Activated naive CD4-positive, alpha-beta T cell (primary cell): ENCODE measurements at places on chromosomes 16 and 17.

DNA sequence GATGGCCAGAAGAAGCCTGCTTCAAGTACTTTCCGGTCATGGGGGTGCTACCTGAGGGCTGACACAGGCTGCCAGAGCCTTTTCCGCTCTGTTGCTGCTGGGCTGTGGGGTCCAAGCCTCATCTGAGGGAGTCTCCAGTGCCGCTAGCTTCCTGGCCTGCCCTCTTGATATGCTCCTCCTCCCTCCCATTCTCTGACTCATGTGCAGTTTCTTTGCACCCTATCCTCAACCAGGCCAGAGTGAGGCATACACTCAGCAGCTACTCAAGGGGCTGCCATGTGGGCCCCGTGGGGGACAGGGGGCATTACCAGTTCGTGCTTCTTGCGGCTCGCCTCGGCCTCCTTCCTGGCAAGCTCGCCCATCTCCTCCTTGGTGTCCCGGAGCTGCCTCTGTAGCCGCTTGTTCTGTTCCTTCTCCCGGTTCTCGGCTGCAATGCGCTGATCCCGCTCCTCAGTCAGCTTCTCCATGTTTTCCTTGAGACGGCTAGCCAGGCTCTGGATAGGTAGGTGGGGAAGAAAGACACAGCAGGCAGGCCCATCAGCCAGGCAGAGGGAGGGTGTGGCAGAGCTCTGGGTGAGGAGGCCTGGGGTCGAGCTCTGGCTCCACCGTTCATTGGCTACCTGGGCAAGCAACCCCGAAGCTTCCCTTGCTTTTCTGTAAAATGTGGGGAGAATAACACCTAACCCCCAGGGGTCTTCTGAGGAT is 43.8 kb downstream of the PIPOX start:
- no peak for DNase-seq

DNA sequence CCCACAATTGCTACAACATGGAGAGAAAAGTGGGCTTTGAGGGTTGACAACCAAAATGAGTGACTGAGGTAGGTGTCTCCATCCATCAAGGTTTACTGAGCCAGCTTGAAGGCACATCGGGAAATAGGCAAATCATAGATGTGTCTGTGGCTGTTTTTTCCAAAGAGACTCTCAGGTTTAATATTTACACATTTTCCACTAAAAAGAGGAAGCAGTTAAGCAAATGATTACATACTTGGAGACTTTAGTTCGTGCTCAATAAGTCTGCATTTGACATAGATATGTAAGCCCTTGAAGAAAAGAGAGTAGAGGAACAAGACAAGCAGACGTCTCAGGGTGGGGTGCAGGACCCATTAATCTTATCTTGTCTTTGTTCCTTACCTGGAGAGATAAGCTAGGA is 148.9 kb upstream of the COX10 start:
- DNase-seq: no peak

- no peak for DNase-seq
Measured at GRCh38 chr17:70336411-70336810, 167.1 kb downstream of the KCNJ2 start.

DNA sequence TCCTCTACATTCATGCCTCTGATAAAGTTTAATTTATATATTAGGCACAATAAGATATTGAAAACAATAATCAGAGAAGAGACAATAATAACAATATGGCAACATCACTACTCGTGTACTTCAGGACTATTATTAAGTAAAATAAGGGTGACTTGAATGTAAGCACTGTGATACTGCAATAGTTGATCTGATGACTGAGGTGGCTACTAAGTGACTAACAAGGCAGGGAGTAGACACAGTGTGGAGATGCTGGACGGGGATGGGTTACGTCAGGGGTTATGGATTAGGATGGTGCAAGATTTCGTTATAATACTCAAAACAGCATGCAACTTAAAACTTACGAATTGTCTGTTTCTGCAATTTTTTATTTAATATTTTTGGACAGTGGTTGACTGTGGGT is 32.5 kb downstream of the CYLD start:
- no peak for DNase-seq

- no peak for DNase-seq
Measured at GRCh38 chr16:73543331-73543969, 495.5 kb upstream of the ZFHX3 start.

DNA sequence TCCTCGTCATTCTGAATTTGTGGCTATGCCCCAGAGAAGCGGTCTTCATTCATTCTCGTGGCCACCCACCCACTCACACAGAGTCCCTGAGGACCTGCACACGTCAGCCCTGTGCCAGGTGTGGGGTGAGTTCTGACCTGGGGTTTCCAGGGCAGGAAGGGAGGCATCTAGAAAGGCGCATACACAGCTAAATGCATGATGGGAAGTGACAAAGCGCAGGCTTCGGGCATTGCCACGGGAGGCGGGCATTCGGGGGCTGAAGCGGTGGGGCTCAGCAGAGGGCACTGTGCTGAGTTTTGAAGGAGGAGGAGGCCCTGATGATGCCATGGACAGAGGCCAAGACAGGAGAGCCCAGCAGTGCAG is 10.9 kb downstream of the UBALD2 start:
- no peak for DNase-seq

DNA sequence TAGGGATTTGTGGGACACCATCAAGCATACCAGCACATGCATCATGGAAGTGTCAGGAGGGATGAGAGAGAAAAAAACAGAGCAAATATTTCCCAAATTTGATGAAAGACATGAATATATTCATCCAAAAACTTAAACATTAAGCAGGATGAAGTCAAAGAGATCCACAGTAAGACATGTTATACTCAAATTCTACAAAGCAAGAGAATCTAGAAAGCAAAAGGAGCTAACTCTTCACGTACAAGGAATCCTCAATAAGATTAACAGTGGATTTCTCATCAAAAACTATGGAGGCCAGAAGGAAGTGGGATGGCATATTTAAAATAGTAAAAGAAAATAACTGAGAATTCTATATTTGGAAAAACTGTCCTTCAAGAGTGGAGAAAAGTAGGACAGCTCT is 374.8 kb downstream of the ZFHX3 start:
- DNase-seq: no peak

DNA sequence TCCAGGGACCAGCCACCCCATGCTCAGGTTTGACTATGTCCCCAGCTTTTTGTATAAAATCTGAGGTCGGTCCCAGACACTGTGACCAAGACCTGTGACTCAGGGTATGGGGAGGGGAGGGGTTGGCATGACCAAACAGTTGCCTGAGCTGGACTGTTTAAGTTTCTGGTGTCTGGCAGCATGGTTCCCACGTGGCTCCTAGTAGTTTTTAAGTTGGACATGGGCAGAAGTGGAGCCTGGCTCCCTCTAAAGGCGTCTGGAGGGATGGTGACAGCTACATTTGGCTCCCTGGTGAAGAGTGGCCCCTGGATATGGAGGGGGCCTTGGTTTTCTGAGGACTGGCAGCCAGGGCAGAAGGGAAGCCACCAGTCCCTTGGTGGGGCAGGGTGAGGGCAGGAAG is 7.9 kb downstream of the SMCR8 start:
- DNase-seq: no peak

- DNase-seq: no peak
Measured at GRCh38 chr16:85570735-85571562, 42.2 kb upstream of the GSE1 start.

- no peak for DNase-seq
Measured at GRCh38 chr16:85544016-85544415, 69.1 kb upstream of the GSE1 start.

- DNase-seq: no peak
Measured at GRCh38 chr17:82931699-82932517, 92.1 kb upstream of the ZNF750 start.

GRCh38 chr16:10578474-10579316 is 1.7 kb downstream of the EMP2 start:
- no peak for DNase-seq

- no peak for DNase-seq
Measured at GRCh38 chr16:87486713-87487247, 6.0 kb downstream of the ZCCHC14 start.

GRCh38 chr17:76478097-76478496 is 10.7 kb downstream of the AANAT start:
- no peak for DNase-seq

GRCh38 chr17:18257268-18257981 is 1.1 kb downstream of the FLII start:
- no peak for DNase-seq

- DNase-seq: no peak
Measured at GRCh38 chr17:45230410-45230786, 8.7 kb downstream of the FMNL1 start.

GRCh38 chr16:35735403-35736251 is 2276.2 kb downstream of the TP53TG3F start:
- no peak for DNase-seq

DNA sequence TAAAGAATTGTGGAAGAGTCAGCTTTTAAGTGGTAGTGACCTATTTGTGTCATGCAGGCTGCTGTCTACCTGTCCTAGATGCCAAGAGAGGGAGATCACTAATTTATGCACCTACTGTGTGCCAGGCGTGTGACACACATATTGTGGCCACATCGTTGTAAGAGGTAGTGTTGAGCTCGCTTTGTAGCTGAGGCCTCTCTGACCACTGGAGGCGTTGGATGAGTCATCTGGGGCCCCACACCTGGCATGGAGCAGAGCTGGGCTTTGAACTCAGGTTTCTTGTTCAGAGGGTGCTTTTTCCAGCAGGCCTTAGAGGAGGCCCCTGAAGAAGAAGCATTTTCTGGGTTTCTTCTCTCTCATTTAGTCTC is 52.3 kb upstream of the LGALS9 start:
- no peak for DNase-seq

GRCh38 chr16:4290236-4290830 is 17.5 kb upstream of the TFAP4 start:
- no peak for DNase-seq

GRCh38 chr17:67027031-67027628 is 17.2 kb upstream of the CACNG1 start:
- DNase-seq: no peak

DNA sequence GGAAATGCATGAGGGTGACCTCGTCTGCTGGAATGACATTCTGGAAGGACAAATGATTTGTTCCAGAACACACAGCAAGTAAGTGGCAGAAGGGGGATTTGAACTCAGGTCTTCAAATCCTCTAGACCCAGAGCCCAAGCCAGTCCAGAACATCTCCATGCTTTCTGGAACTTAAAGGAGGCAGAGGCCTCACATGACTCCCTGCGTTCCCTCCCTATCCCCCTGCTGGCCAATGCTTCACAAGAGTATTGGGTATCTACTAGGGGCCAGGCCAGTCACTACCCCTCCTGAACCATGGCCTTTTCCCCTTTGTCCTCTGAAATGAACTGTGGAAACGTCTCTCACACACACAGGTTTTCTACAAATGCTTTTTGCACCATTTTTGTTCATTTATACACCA is 7.6 kb upstream of the BEAN1 start:
- no peak for DNase-seq
